ENCODE measurements at places on chromosomes 12 and 14.

- DNase-seq: peak; percentile 31
Observed at GRCh38 chr12:71780237-71780822, 25.7 kb downstream of the RAB21 start.

- no peak for DNase-seq
Observed at GRCh38 chr14:95258754-95259593, 60.7 kb downstream of the CLMN start.

- no peak for DNase-seq
Observed at GRCh38 chr12:106733660-106734059, 40.8 kb upstream of the RIC8B start.

DNA sequence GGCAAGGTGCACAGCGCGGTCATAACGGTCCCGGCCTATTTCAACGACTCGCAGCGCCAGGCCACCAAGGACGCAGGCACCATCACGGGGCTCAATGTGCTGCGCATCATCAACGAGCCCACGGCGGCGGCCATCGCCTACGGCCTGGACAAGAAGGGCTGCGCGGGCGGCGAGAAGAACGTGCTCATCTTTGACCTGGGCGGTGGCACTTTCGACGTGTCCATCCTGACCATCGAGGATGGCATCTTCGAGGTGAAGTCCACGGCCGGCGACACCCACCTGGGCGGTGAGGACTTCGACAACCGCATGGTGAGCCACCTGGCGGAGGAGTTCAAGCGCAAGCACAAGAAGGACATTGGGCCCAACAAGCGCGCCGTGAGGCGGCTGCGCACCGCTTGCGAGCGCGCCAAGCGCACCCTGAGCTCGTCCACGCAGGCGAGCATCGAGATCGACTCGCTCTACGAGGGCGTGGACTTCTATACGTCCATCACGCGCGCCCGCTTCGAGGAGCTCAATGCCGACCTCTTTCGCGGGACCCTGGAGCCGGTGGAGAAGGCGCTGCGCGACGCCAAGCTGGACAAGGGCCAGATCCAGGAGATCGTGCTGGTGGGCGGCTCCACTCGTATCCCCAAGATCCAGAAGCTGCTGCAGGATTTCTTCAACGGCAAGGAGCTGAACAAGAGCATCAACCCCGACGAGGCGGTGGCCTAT is 875 bp downstream of the HSPA2 start:
- DNase-seq: no peak

GRCh38 chr12:102735104-102735503 is 181.9 kb downstream of the PAH start:
- no peak for DNase-seq

- DNase-seq: no peak
Observed at GRCh38 chr12:130815028-130815741, 23.9 kb downstream of the STX2 start.

DNA sequence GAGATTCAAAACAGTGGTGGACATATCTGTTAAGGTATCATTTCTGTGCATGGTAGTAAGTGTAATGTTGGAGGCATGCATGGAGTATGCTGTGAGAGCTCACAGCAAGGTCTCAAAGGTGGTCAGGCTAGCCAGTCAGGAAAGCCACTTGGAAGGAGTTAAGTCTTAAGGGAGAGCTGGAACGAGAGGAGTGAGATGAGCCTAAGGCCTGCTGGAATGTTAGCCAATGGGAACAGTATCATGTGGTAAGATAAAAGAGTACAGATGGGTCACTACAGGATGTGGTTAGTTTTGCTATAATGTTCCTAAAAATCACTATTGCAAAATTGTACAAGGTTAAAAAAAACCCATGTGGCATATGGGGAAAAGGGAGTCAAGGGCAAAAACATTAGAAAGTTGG is 311.7 kb upstream of the E2F7 start:
- no peak for DNase-seq

- DNase-seq: no peak
Observed at GRCh38 chr12:55727643-55728185, 1.1 kb downstream of the CD63 start.

GRCh38 chr12:110616471-110617115 is 2.7 kb downstream of the TCTN1 start:
- DNase-seq: no peak

DNA sequence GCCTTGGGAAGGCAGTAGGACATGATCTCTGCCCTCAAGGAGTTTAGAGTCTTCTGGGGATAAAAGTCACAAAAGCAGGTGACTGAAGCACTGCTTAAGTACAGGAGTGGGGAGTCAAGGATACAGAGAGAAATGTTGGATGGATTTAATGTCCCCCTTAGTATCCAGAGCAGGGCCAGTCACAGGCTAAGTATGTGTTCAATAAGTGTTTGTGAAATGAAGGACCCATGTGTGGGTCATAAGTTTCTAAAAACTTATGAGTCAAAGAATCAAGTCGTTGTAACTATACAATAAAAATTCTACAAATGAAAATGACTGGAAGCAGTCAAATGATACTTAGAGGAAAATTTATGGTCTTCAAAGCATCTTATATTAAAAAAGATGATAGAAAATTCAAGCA is 25.1 kb downstream of the KRT80 start:
- DNase-seq: no peak

GRCh38 chr14:102975662-102976061 is 53.2 kb downstream of the AMN start:
- no peak for DNase-seq

DNA sequence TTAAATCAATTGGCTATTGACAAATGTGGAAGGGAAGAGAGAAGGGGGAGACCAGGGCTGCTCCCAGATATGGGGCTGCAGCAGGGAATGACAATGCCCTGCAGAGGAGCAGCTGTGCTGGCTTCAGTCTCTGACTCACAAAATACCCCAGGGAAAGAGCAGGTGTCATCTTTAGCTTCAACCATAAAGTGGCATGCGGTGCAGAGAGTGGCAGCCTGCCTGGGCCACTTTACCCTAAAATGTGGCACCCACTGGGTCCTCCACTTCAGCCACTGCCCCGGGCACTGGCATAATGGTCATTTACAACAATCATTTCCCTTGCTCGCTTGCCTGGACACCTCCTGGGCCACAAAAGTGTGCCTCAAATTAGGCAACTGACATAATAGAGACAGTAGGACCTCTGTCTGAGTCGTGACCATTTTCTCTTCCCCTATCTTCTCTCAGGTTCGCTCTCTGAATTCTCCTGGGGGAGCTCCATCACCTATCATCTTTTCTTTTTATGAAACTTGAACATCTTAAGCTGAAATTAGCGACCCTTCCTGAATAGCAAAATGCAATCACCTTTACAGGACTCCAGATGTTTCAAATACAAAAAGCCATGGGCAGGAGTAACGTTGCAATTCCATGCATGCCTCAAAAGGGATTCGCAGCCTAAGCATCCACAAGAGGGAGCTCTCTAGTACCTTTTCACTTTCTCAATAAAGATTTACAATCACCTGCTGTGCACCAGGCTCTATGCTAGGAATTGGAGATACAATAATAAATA is 179.9 kb upstream of the ATF7IP start:
- peak; percentile 16 for DNase-seq

DNA sequence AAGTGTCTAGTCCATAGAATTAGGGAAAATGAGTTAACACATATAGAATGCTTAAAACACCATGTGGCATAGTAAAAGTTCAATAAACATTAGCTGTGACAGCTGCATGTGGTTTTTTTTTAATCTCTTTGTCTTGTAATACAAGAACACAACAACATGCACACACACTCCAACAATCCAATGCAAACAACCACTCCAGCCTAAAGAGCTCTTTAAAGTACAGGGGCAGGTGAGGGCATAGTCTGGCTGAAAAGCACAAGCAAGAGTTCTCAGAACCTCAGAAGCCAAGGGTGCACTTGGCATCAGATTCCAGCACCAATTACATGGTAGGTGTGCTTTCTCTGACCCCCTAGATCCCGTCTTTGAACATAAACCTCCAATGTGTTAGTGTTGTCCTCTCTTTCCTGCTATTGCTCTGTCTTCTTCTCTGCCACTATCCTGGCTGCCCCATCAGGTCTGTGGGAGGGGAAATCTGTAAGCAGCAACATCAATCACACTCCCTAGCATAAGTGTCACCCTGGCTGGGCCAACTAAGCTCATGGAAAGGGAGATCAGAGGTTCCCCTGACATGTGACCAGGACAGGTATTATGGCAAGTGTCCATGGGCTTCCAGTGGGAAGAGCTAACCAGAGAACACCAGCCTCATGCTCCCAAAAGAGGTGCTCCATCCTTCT is 91.0 kb downstream of the SLC8A3 start:
- no peak for DNase-seq

Measured in stimulated activated naive CD8-positive, alpha-beta T cell treated with anti-CD3 and anti-CD28 coated beads, Interleukin-15, Interleukin-2, amounts not matched to agents 100 U/mL and 50 U/mL, for 24 hours (primary cell).